ENCODE measurements at places on chromosomes 3 and 15.
A peak's percentile ranks its signal among the peaks of the same experiment; 100 is the strongest.

GRCh38 chr15:67080900-67081431 lies 15.6 kb downstream of the SMAD3 start:
- DNase-seq: no peak

DNA sequence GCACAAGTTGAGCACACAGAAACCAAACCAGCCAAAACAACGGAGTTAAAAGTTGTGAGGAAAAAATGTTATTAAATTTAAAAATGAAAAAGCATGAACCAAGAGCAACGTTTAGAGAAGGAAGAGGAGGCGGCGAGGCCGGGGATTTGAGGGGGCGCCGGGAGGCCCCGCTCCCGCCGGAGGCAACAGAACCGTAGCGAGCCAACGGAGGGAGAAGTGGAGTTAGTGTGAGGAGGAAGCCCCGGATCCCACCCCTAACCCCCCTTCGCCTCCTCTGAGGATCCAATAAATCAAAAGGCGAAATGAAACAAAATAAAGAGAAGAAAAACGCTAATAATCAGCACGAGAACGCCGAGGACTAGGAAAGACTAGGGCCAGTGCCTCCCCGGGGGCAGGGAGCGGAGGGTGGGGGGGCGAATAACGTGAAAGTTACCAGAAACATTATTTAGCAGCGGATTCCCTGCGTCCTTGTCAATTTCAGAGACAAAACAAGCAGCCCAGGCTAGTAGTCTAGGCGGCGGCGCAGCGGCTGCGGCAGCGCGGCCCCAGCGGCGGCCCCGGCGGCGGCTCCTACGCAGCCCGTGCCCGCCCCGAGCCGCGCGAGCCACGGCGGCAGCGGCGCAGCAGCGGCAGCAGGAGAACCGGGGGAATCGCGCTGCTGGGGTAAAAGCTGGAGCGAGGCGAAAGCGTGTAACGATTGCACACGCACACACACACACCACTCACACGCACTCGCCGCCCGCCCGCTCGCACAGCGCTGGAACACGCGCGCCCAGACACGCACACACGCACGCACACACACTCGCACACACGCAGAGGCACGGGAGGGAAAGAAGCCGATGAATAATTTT lies 1.7 kb downstream of the MEIS2 start:
- DNase-seq: no peak

- DNase-seq: no peak
These were observed 52.0 kb upstream of the LRIG1 start for GRCh38 chr3:66552846-66553245.

DNA sequence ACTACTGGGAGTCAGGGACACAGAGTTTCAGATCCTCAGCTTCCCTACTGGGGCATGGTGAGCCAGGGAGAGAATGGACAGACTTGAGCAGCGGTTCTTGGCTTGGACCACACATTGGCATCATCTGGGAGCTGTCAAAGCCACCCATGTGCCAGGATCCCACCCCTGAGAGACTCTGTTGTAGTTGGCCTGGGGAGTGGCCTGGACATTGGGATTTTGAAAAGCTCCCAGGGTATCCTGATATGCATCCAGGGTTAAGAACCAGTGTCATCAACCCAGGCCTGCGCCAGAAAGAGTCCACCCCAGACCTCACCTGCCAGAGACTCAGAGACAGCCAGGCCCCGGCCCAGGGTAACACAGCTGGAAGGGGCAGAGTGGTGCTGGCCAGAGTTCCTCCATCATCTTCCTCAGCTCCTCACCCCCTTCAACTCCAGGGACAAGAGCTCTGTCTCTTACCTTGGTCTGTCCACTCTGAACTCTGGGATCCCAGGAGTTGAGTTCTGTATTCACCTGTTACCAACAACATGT lies 33.0 kb upstream of the CHRNB4 start:
- DNase-seq: no peak

DNA sequence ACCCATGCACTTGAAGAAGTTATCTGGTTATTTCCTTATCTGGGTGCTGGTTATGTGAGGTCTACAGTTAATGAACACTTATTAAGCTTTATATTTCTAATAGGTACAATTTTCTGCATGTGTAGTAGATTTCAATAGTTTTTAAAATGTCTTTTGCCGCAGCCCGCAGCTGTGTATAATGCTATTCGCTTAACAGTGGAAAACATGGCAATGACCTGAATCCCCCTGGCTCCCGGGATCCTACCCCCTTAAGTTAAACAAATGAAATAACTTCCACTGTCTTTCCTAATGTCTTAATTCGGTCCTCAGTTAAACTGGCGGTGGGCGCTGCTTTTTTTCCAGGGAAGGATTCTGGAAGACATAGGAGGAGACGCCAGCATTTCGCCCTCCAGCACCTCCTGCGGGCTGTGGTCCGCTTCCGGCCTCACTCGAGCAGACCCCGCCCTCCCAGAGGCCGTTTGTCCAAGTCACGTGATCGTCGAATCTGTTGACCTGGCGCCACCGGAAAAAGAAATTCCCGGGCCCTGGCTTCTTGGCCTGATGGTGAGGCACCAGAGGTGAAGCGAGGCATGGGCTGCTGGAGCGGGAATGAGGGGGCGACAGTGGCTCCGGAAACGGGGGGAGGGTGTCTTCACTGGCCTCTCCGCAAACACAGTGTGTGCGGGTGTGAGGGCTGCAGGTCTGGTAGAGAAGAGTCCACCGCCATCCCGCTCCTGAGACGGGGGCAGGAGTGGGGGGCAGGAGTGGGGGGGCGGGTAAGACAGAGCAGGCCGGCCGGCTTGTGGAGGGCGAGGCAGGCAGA lies 45.6 kb upstream of the CSPG4 start:
- peak; percentile 80 for DNase-seq

- DNase-seq: peak; percentile 21
These were observed 66.7 kb downstream of the SLC6A1 start for GRCh38 chr3:11059090-11059798.

DNA sequence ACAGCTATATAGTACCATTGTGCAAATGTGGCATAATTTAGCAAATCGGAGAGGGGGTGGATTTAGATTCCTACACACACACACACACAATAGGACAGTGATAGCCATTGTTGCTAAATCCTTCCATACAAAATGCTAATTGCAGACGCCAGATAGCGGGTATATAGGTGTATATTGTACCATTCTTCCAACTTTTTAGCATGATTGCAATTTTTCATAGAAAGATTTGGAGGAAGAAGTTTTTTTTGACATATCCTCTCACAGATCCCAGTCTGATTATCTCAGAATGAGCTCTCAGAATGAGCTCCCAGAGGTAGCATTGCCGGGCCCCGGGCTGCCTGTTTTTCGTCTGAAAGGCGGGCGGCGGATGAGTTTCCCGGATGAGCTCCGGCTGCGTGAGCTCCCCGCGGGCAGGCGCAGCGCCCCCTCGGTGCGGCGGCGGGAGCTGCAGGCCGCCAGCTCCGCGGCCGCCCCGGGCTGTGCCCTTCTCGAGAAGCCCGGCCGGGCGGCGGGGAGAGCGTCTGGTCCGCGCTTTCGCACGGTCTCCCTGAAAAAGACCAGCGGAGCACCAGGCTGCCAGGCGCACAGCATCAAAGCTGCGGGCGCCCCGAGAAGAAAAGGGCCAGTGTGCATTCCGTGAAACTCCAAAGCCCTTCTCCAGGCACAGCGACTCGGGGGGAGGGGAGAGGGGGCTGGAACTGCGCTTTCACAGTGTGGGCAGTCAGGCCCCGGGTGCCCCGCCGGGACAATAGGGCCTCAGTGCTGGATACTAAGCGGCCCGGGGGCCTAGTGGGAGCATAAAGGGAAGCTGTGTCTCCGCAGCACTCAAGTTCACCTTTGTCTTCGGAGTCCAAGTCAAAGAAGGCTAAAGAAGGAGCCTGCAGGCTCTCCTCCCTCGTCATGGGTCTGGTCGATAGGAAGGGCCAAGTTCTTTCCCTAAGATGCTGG lies 12.0 kb upstream of the SHC4 start:
- peak; percentile 68 for DNase-seq

- no peak for DNase-seq
These were observed 69.4 kb downstream of the FHIT start for GRCh38 chr3:61181874-61182273.

DNA sequence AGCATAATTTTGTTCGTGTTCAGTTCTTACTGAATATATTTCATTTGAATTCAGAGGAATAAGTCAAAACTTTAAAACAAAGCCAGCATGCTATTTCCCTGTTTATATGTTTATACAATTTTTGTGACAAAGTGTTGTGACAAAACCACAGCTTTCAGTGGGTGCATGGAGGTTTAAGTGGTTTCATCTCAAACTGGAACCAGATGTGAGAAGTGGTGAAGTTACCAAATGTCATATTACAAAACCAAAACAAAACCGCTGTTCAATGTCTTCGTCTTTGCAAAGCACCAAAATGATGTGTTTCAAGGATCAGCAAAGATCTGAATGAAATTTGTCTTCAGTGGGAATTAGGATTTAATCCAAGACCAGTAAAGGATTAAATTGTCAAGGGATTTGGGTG lies 59.3 kb upstream of the OSTN start:
- no peak for DNase-seq

DNA sequence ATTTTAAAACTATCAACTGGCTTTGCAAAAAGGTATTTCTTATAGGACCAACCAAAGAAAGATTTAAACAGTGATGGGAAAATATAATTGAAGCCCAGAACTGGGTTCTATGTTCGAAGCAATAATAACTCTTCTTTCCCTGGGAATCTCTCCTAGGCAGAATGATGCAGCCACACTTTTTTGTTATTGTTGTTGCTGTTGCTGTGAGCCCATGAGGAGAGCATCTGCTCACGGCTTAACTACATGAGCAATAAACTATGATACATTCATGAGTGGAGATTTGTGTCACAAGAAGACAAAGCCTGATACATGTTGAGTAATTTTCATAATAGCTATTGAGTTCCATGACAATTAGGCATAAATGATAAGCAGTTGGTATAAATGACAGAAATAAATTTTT lies 80.5 kb downstream of the CRTC3 start:
- no peak for DNase-seq

DNA sequence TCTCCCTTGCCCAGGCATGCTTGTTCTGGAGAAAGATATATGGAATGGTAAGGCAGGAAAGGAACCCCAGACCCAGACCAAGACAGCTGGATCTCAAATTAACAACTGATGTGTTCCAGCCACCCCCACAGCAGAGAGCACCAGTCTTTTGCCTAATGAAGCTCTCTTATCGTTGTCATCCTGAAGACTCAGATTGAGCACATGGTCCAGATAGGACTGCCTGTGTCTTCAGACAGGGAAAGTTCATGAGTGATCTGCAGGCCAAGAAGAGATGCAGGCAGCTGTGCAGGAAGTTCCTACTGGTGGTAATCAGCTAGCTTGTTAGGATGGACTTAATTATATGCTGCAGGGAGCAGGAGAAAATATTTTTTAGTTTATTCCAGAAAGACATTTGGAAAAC lies 53.3 kb downstream of the PPP2R3A start:
- DNase-seq: no peak

GRCh38 chr3:16461463-16462245 lies 51.8 kb downstream of the RFTN1 start:
- no peak for DNase-seq

DNA sequence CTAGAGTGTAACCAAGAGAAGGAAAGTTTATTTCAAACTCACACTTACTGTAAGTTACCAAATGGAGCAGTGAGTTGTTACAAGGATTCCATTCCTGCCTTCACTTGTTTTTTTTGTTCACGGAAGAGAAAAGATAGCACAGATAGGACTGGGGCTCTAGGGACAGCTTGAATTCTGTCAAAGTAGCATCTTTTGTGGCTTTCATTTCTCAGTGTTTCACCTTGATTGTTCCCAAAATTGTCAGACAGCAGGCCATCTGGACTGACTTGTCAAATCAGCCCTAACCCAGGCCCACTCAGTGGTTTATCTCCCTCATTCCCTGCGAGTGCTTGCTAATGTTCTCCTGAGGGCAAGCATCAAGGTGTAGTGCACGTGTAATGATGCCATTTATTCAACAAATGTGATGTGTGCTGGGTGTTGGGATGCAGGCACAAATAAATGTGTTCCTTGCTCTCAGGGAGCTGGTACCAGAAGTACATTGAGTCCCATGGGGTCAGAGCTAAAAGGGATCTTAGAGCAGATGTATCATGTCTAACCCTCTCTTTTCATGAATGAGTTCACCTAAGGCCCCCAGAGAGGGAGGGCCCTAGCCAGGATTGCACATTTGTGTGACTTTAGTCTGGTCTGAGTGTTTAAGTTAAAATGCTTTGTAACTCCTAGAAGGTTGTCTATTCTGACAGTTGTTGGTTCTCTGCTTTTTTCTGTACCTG lies 49.1 kb downstream of the PDHB start:
- DNase-seq: no peak

DNA sequence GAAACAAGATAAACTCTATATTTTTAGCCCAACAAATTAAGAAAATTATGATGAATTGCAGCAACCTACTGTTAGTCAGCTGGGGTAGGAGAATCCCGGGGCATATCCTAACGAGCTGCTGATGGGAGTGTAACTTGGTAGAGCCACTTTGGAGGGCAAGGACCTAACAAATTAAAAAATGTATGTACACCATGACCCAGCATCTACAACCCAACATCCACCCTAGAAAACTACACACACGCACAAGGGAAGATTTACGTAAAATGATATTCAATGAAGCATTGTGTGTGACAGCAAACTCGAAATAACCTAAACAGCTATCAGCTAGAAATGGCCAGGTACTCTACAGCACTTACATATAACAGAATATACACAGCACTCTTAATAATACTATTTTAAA lies 1.9 kb downstream of the BCL2A1 start:
- no peak for DNase-seq

GRCh38 chr3:107920538-107920937 lies 170.3 kb downstream of the CD47 start:
- DNase-seq: no peak

- no peak for DNase-seq
These were observed 72.0 kb downstream of the PDZRN3 start for GRCh38 chr3:73552700-73553099.

DNA sequence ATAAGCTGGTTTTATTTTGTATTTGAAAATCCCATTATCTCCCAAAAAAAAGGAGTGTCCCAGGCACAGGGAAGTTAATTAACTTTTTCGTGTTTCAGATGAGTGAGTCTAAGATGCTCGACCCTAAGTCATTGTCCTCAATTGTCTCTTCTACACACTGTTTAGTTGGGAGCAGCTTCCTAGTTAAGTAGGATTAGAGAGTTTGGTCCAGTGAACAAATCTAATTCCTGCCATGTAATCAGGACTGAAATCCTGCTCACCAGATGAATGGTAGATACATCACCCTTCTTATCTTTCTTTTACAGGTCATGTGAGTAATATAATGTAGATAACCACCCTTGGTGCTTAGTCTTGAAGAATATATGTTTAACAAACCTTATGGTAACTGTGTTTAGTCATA lies 228.9 kb upstream of the MANF start:
- DNase-seq: no peak

GRCh38 chr3:131386429-131387165 lies 5.0 kb downstream of the NUDT16 start:
- no peak for DNase-seq

DNA sequence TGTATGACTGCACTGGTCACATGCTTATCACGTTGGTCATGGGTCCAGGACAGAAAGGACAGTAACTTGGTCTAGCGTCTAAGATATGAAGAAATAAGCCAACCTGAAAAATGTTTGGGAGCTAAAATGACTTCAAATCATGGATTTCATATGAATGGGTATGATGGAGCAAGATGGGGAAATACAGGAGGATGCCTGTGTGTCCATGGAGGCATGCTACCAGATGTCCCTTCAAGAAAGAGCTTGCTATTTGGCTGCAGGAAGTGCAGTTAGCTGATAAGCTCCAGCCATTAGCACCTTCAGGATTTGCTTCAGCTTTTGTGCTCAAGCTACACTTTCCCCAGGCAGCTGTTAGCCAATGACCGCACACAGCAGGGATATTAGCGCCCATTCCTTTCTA lies 164.6 kb upstream of the THBS1 start:
- no peak for DNase-seq

Data from left renal pelvis (tissue), 4 donors.